Activated naive CD4-positive, alpha-beta T cell treated with anti-CD3 and anti-CD28 coated beads, Interleukin-2, amount 50 U/mL, for 16 hours (primary cell): ENCODE measurements at places on chromosomes 13 and 19.
A peak's percentile ranks its signal among the peaks of the same experiment; 100 is the strongest.

DNA sequence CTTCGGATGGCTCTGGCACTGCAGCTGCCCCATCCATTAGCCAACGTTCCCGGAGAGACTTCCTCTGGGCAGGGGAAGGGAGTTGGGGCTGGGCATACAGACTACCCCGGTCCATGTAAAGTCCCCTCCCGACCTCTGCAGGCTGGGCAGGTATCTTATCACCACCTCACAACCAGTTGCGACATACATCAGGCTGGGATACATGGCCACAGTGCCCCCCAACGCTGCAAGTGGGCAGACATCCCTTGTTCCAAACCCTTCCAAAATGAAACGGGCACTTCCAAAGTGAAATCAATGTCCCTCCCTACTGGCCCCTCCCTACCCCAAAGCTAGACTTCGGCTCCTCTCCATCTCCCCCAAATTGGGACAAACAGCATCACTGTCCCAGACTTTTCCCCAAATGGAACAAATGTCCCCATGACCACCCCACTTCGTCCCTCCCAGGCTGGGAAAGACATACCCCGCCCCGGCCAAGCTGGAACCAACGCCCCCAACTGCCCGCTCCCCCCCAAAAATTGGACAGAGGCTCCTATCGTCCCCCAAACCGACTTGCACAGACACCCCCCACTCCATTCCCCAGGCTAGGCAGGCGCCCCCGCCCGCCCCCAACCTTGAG lies 5.0 kb downstream of the PALM3 start:
- DNase-seq, result no peak

- DNase-seq, result no peak
These were observed 5.2 kb upstream of the BCAT2 start for GRCh38 chr19:48815870-48816501.

- DNase-seq, result no peak
These were observed 14.7 kb upstream of the KCTD4 start for GRCh38 chr13:45215392-45216077.

DNA sequence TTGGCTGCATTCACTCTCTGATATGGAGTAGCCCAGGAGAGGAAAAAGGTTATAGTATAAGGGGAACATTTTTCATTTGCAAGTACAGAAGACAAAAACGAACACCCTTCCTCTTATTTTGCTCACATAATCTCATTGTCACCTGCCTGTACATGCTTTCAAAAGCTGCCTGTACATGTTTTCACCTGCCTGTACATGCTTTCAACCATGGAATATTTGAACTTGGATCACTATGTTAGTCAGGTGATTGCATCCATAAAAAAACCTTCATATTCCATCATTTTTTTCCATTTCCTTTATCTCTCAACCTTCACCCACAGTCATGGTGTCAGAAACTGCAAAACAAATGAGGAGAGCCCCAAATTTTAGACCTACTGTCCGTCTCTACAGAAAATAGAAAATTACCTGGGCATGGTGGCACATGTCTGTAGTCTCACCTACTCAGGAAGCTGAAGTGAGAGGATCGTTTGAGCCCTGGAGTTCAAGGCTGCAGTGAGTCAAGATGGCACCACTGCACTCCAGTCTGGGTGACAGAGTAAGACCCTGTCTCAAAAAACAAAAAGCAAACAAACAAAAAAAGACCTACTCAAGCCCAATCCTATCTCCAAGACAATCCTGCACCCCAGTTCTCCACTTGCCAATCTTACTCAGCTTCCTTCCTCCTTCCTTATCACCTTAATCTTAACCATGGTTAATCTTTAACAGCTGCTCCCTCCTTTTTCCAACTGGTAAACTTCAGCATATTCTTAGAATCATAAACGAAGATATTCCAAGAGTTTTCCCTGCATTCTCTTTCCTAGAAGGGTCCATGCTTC lies 11.6 kb downstream of the IGFL2 start:
- no peak for DNase-seq

- peak; percentile 83 for DNase-seq
These were observed 43.9 kb downstream of the CERS4 start for GRCh38 chr19:8252922-8253589.

GRCh38 chr13:79458436-79458835 lies 22.5 kb upstream of the NDFIP2 start:
- no peak for DNase-seq

GRCh38 chr19:49019242-49019932 lies 2.5 kb upstream of the LHB start:
- DNase-seq, result peak; percentile 64

DNA sequence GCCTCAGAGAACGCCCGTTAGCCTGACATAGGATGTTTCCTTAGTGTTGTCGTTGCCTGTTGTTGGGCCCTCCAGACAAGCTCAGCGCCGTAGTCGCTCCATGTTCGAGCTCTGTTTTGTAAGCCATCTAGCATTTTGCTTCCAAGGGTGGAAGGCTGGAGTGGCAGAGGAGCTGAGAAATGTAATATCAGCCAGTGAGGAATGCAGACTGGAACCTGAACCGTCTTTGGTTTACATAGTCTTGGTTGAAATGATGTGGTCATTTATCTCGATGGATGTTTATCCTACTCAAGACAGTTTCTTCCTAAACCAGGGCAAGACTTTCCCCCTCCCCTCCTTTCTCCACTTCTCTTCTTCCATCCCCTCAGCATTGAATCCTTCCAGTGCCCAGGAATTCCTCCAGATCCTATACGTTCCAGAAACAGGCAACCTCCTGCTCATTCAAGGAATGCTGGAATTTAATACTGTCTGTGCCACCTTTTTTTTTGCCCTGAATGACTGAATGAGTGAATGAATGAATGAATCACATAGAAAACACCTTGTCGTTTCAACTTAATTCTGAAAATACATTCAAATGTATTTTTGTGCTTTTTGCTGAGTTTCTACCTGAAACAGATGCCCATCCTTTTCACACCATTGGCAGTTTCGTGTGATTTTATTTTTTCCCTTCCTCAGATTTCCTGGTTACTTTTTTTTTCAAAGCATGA lies 109.5 kb upstream of the MBNL2 start:
- DNase-seq, result no peak

- no peak for DNase-seq
These were observed 38.0 kb upstream of the ADGRE5 start for GRCh38 chr19:14343286-14343685.

DNA sequence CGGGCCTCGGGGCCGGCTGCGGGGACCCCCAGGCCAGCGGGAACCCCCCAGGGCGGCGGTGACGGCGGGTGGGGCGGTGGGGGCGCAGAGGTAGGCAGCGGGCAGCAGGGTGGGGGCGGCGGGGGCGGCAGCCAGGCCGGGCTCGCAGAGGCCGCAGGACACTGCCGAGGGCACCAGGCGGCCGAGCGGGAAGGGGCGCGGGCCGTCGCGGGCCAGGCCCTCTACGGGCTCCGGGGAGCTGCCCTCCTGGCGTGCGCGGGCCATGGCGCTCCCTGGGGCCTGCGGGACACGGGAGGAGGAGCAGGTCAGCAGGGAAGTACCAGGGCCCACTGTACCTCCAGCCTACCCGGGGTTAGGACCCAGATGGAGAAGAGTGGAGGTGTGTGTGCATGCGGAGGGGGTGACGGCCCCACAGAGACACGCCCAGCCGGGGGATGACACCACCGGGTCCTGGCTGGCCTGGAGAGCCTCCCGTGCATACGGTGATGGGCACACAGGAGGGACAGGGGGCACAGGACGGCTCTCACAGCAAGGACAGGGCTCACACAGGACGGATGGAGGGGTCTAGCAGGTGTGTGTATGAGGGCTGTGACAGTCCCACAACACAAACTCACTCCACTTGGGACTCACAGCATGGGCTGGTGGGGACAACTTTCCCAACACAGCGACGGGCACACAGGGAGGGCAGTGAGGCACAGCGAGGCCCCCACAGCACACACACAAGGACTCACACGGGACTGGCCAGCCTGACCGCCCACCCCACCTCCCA lies 2.6 kb downstream of the BBC3 start:
- peak; percentile 55 for DNase-seq

DNA sequence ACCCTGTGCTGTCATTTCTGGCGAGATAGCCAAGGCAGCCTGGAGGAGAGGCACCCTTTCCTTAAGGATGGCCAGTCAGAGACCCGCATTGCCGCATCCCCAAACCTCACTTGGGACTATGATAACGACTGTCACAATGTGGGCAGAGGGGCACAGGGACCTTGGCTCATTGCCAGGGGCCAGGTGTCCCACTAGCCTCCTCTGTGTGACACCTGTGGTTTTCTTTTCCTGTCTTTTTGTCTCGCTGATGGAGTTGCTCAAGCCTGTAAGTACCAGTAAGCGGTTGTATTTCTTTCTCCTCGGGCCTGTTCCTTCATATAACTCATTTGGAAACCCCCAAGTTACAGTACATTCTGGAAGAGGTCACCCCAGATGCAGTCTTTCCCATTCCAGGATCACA lies 59.5 kb downstream of the TDRD12 start:
- DNase-seq, result no peak

DNA sequence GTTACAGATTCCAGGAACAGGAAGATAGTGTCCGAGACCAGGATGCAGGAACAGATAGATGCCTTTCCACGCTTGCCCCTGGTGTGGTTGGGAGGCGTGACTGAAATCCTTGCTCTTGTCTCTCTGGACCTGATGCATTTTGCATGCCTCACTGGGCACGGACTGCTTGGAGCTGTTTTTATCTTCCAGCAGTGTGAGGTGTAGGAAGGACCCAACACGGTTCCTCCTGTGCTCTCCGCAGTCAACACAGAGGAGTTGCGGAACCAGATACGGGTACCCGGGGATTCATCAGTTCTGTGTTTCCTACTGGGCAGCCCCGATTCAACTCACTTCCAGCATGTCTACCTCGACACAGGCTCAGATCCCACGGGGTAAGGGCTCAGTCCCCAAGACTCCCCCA lies 6.5 kb downstream of the DOT1L start:
- DNase-seq, result no peak

- no peak for DNase-seq
These were observed 230.8 kb downstream of the POU4F1 start for GRCh38 chr13:78372581-78372980.

DNA sequence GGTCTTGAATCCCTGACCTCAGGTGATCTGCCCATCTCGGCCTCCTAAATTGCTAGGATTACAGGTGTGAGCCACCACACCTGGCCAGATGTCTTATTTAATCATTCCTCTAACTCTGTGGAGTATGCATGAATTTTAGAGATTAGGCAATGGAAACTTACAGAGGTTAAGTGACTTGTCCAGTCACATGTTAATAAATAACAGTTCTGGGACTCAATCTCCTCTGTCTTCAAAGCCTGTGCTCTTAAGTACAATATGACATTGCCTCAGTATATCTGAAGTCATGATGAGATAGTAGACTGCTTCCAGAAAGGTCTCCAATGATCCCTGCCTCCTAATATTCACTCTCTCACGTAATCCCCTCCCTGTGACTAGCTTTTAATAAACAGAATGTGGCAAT lies 72.9 kb upstream of the TDRD3 start:
- DNase-seq, result no peak

DNA sequence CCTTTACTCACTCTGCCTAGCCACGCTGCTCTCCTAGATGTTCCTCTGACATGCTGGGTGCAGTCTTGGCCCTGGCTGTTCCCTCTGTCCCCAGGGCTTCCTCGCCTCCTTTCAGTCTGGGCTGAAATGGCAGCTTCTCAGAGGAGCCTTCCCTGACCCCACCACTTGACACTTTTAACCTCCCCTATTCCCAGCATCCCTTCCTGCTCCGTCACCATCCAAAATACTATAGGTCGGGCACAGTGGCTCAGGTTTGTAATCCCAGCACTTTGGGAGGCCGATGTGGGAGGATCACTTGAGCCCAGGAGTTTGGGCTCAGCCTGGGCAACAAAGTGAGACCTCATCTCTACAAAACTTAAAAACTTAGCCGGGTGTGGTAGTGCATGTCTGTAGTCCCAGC lies 2.6 kb downstream of the FAM187B start:
- DNase-seq, result no peak

- no peak for DNase-seq
These were observed 124.7 kb downstream of the RGCC start for GRCh38 chr13:41582027-41582463.

- DNase-seq, result no peak
These were observed 101.6 kb downstream of the RAP2A start for GRCh38 chr13:97535614-97536013.

- no peak for DNase-seq
These were observed 1192.2 kb downstream of the EFNB2 start for GRCh38 chr13:105343134-105343806.

- no peak for DNase-seq
These were observed 295.1 kb downstream of the MYO16 start for GRCh38 chr13:108924541-108924940.

GRCh38 chr13:30453727-30454126 lies 12.0 kb downstream of the HMGB1 start:
- DNase-seq, result no peak

GRCh38 chr13:76148926-76149325 lies 512.8 kb downstream of the LMO7 start:
- no peak for DNase-seq

DNA sequence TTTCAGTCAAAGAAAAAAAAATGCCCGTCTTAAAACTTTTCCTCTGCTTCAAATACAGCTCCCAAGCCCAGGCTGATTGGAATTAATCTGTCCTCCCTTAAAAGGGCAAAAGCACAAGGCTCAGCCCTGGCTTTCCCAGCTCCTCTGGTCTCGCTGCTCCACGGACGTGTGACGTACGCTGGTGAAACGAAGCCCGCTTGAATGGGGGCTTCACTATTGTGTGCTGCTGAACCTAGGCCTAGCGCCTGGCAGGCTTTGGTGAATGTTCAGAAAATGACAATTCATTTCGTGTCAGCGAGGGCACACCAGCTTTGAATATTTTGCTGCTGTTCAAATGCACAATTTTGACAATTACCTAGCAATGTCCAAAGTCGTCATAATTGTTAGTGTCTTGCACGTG lies 615 bp upstream of the ZNF135 start:
- DNase-seq, result no peak

- no peak for DNase-seq
These were observed 16.1 kb upstream of the TPT1 start for GRCh38 chr13:45356966-45357672.

GRCh38 chr13:75258159-75258782 lies 223.7 kb downstream of the TBC1D4 start:
- no peak for DNase-seq

DNA sequence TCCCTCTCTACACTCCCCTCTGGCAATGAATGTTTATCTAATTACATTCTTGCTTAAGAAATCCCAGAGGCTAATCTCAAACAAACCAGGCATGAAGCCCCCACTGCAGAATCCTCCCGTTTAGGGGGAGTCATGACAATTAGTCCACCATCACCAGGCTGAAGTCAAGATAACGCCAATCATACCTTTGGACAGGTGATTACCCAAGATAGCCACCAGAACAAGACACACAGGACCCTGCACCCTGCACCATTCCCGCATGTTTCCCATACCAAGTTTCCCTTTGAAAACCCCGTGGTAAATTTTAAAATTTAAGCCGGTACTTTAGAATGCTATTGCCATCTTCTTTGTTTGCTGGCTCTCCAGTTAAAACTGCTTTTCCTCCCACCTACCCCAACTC lies 64.8 kb upstream of the XPO4 start:
- DNase-seq, result no peak

DNA sequence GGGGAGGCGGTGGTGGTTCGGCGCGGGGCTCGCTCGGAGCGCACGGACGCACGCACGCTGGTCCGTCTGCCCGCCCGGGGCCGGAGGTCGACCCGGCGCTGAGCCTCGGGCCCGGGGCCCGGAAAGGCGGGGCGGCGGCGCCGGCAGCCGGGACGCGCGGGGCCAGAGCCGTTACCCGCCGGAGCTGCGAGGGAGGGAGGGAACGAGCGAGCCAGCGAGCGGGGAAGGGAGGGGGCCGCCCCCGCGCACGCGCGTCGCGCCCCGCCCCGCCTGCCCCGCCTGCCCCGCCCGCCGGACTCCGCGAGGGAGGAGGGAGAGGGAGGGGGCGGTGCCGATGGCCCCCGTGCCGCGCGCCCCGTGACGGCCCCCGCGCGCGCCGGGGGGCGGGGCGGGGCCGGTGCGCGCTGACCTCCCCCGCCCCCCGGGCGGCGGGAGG lies 15.0 kb downstream of the CIC start:
- peak; percentile 81 for DNase-seq
